NCI-H146 (cell line): ENCODE measurements at places on chromosomes 5 and 9.

- DNase-seq = peak; percentile 74
Observed at GRCh38 chr9:124660341-124660801, 110.7 kb downstream of the NR6A1 start.

DNA sequence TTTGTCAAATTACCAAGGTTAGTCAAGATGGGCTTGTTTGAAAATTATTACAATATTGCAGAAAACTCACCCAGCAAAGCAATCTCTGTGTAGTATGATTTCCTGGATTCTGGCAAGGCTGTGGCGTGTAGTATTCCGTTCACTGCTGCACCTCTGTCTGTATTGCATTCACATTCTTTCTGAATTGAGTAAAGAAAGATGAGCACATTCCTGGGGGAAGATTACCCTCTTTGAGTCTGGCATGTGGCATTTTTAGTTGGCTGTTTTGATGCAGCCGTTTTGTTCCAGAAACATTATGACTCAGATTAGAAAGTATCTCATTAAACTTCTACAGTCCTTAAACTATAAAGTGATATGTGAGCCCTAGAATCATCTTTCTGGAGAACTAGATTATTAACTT lies 197.7 kb downstream of the TENT4A start:
- DNase-seq = no peak

GRCh38 chr5:40277161-40277906 lies 402.4 kb upstream of the PTGER4 start:
- DNase-seq = no peak

DNA sequence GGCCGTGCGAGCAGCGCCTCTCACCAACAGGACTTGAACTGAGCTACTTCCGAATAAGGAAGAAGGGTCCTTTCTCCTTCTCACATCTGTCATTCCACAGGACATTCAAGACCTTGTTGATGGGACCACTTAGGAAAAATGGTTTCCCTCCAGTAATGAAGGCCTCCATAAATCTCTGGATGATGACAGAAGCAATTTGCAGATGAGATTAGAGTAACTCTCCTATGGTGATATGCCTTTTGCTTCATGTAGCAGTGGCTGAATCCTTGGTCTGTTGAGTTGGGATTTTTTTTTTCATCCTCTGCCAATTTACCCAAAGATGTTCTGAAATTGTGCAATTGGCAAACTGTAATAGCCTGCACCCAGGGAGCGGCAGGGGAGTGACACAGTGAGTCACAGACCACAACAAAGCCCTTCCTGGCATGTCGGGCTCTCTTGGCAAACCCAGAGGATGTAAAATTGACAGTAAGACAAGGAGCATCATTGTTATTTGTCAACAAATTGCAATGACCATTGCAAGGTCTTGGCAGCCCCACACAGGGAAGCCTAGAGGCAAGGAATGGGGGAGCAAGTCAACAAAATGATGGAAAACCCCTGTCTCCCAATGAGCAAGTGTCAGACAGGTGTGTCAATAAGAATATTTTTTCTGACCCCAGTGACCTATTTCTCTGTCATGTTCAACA lies 275.9 kb downstream of the ACTL7B start:
- DNase-seq = peak; percentile 61

DNA sequence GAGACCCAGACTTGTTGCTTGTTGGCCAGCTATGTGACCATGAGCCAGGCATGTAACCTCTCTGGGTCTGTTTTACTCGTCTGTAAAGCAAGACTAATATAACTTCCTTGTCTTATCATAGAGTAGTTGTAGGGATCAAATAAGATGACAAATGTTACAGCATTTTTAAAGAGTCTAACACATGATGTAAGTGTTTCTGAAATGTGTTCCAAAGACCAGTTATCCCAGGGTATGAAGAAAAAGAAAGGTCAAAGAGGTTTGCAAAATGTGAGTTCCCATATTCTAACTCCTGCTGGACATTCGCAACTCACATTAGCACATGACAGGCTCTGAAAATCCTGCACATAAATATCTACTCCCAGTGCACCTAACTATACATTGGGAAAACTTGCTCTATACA lies 28.5 kb upstream of the MATR3 start:
- DNase-seq = no peak

GRCh38 chr9:89234205-89235067 lies 55.8 kb upstream of the SHC3 start:
- DNase-seq = no peak

GRCh38 chr9:92749071-92749933 lies 15.3 kb downstream of the BICD2 start:
- DNase-seq = no peak

GRCh38 chr5:143860211-143860610 lies 48.2 kb downstream of the HMHB1 start:
- no peak for DNase-seq

GRCh38 chr5:132829742-132830435 lies 558 bp downstream of the SHROOM1 start:
- peak; percentile 67 for DNase-seq

DNA sequence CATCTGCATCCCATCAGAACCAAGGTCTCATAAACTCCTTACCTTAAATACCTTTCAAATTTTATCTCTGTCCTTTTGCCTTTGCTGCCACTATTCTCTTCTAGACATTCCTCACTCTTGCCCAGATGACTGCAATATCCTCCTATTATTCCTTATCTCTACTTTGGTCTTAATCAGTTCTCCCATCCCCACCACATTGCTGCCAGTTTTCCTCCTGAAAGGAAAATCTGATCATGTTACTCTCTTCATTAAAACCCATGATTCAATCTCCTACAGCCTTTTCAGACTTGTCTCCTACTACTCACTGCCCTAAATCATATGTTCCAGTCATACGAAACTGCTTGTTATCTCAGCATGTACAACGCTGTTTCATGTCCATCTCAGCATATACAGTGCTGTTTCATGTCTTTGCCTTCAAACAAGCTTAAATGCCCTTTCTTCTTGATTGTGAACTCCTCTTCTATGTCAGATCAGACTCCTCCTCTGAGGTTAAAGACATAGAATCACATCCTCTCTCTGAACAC lies 152.6 kb upstream of the FST start:
- DNase-seq = no peak
